ENCODE measurements at places on chromosomes 12 and 14.

GRCh38 chr12:31751085-31751484 lies 22.3 kb upstream of the AMN1 start:
- DNase-seq, result no peak

- DNase-seq, result no peak
Measured at GRCh38 chr12:129607756-129608155, 296.1 kb downstream of the TMEM132D start.

- no peak for DNase-seq
Measured at GRCh38 chr14:32588448-32589320, 259.6 kb downstream of the AKAP6 start.

DNA sequence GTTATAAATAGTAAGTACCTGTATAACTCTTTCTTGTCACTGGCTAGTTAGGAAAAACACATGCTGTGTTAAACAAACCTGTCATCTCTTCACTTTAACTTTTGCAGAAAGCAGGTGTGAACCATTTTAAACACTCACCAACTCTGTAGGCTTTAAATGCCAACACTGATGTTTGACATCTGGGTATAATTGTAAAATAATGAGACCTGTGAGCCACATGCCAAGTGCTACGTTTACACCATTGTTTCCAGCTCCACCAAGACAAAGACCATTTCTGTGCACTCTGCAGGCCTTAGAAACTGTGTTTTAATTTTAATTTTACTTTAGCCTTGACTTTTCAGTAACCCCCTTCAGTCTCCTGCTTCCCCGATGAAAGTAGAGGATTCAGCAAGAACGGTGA lies 11.0 kb downstream of the TPH2 start:
- DNase-seq, result no peak

GRCh38 chr12:53222170-53222721 lies 9.8 kb downstream of the RARG start:
- no peak for DNase-seq

- DNase-seq, result no peak
Measured at GRCh38 chr12:22348208-22348607, 13.7 kb upstream of the ST8SIA1 start.

- DNase-seq, result no peak
Measured at GRCh38 chr12:80791863-80792262, 75.2 kb downstream of the MYF5 start.

- no peak for DNase-seq
Measured at GRCh38 chr14:87084908-87085307, 908.1 kb downstream of the GALC start.

DNA sequence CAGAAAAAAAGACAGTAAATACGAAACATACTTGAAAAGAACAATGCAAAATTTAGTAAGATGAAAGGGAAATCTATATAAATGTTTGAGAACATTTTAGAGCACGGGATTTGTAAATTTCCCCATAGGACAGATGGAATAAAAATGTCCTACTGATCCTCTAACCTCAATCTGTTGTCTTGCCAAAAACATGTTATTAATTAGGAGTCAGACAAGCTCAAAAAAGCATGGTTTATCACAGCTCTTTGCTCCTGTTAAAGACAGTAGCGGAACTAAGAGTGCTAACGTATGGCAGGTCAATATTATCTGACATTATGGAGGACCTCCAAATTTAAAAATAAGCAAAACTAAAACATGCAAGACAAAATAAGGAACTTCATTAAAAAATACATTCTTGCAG lies 12.9 kb downstream of the GMFB start:
- no peak for DNase-seq

DNA sequence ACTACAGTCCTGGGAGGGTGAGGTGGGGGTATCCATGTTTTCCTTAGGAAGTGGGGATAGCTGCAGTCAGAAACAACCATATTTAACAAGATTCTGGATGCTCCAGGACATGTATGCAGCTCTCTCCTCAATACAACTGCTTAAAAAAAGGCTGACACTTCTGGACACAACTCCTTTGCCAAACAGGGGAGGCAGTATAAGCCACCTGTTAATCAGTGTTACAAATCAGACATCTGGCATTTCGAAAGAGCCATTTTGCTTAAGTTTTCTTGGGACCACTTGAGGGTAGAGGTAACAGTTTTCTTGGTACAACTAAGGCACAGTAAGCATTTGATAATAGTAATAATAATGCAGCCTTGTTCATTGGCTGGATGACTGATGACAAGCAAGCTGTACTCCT lies 47.1 kb downstream of the RPGRIP1 start:
- no peak for DNase-seq

DNA sequence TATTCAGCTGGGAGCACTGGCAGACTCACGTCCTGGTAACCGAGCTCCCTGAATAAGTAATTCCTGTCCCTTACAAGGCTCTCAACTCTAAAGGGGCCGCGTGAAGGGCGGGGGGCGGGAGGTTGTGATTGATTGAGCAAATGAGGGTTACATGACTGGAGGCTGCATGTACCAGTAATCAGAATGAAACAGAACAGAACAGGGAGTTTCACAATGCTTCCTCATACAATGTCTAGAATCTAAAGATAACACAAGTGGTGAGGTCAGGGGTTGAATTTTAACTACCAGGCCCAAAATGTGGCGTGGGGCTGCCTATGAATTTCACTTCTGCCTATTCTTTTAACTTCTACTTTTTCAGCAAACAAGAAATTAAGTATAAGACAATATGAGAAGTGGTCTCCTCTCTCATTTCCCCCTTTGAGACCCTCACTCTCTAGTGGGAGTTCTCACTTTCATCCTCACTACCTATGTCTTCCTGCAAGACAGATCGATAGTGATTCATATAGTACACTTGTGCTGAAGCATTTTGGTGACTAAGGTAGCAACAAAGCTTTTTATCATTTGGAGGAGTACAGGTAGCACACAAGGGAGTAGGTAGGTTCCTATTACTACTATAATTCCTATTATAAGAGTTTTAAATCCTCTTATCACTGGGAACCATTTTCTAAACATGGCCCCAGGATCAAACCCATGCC lies 239.8 kb downstream of the KTN1 start:
- no peak for DNase-seq

DNA sequence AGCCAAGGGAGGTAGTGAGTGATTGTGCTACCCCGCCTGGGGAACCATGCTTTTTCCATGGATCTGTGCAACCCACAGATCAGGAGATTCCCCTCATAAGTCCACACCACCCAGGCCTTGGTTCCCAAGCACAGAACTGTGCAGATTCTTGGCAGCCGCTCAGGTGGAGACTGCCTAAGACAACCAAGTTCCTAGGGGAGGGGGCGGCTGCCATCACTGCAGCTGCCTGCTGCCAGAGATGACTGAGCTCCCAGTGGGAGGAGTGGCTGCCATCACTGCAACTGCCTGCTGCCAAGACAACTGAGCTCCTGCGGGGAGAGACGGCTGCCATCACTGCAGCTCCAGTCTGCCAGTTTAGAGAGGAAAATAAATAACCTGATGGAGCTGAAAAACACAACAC lies 138.3 kb upstream of the GARIN2 start:
- DNase-seq, result no peak

GRCh38 chr12:130070126-130070611 lies 92.1 kb upstream of the FZD10 start:
- no peak for DNase-seq

DNA sequence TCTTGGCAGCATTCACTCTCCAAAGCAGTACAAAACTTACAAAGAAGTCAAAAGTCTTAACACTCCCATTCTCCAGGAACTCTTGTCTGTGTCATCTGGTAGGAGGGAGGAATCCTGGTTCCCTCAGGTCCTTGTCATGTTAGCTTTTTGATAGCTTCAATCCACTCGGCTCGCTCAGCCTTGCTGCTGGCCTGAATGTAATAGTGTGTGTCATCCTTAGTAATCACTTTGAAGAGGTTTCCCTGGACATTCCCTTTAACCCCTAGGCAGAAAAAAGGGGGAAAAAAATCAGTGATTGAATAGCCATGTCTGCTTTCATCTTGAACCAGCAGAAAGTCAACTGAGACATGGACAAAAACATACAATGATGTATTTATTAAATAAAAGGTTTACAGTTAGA lies 24.8 kb downstream of the PLEK2 start:
- DNase-seq, result no peak

GRCh38 chr14:31590206-31590605 lies 29.0 kb downstream of the NUBPL start:
- no peak for DNase-seq

DNA sequence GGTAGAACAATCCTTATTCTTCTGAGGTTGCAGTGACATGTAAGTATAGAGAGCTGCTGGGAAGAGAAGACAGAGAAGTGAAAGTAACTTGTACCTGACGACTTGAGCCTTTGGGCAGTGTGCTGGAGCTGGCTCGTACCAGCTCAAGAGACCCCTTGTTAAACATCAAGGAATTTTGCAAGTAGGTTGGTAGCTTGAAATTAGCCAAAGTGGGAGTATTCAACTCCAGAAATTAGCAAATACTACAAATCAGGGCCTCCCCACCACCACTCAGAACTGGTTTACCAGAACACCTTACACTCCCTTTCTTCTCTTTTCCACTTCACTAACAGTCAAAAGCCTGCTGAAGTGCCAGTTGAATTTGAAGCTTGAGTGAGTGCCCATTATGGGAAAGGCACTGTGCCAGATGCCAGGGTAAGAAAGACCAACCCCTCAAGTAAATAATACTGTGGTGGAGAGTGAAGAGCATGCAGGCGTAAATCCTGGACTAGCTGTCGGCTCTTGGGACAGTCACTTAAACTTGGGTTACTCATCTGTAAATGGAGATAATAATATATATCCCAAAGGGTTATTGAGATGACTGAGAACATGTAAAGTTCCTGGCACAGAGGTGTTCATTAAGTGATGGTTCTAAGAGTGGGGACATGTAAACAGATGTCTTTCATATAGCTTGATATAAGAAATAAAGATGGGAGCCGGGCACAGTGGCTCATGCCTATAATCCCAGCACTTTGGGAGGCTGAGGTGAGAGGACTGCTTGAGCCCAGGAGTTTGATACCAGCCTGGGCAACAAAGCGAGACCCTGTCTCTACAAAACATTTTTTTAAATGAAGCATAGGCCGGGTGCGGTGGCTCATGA lies 27.0 kb upstream of the EID3 start:
- peak; percentile 93 for DNase-seq

- no peak for DNase-seq
Measured at GRCh38 chr14:46571970-46572369, 79.6 kb downstream of the RPL10L start.

- no peak for DNase-seq
Measured at GRCh38 chr12:47362126-47362705, 282.5 kb upstream of the AMIGO2 start.

DNA sequence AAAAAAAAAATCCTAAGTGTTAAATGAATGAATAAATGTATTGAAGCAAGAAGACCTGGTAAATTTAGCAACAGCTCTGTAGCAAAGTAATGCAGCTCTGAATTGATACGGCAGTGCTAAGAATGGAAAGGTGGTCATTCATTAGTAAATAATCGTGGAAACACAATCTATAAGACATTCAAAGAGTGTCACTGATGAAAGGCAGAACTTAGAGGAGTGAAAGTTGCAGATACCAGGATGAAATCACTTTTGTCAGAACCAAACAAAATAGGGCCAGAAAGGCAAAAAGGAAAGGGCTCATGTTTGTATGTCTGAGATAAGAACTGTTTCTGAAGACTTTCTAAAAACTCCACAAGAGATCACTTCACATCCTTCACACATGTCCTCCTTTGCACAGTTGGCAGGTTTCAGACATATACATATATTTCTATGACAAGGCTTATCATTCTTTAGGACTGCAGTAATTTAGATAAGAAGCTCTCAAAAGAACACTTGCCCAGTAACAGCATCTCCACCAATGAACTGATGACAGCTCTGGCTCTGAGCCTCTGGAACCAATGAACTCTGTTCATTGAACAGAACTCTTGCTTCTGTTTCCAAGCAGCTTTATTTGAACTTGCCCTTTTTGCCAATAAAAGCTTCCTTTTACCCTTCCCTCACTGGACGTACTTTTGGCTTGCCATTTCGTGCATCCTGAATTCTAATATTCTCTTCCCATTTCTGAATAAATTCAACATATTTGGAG lies 4.2 kb upstream of the LRR1 start:
- no peak for DNase-seq

DNA sequence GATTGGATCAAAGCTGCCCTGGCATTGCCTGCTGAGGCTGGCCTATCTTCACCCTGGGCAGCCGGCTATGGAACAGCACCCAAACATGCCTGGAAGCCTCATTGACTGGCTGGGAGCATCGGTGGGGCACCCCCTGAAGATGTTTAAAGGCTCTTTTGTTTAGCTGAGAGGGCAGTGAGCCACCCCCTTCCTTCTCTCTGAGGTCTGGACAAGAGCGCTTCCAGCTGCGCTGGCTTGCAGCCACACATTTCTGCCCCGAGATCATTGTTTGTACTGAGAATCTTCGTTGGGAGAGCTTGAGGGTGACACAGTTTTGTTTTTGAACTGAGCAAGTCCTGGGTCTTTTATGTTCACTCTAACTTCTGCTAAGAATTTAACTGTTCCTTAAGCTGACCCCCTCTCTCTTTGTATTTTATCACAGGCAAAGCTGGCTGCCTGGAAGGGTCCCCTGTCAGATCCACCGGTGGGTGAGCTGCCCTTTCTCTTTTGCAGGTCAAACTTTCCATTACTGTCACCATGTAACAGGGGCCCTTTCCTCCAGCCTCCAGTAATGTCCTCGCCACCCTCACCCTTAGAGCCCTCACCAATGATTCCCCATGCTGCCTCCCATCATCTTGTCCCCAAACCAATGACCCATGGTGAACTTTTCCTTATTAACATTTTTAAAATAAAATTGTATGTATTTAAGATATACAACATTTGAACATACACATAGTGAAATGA lies 212.2 kb downstream of the KIF26A start:
- no peak for DNase-seq

- DNase-seq, result no peak
Measured at GRCh38 chr14:93214598-93214997, 7.5 kb downstream of the UBR7 start.

DNA sequence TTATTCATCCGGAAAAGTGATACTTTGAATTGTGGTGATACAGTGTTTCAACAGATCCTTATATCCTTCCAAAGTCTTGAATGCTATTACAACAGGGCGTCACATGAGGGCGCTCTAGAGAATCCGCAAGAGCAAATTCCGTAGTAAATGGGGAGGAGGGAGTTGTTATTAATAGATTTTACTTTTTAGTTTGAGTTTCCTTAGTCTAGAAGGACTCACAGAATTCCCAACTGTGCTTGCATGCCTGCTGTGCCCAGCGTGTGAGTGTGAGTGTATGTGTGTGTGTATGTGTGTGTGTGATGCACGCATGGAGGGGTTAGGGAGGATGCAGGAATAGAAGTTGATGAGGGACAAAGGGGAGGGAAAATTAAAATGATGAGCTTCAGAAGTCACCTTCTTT lies 375.3 kb downstream of the C12orf75 start:
- peak; percentile 43 for DNase-seq
